Esophagus mucosa (tissue), 1 donor: ENCODE measurements at places on chromosomes 2 and 18. TPM values are rescaled to one million over a fixed set of nuclear protein-coding genes. Genes with fewer than 3 reads are reported as not detected.

Gene REL
- total RNA-seq: 19.8 TPM

Gene CRYGD
- not detected for total RNA-seq

Gene PARD6G
- 33.8 TPM for total RNA-seq

Gene SIX3
- total RNA-seq: not detected

Gene TXNDC2
- total RNA-seq: not detected

Gene RAB31
- total RNA-seq: 50.0 TPM

Gene POTEJ
- not detected for total RNA-seq

Gene TRABD2A
- 0.24 TPM for total RNA-seq

Gene NEU2
- not detected for total RNA-seq

Gene CBLN2
- not detected for total RNA-seq

Gene EGR4
- not detected for total RNA-seq

Gene TMEM37
- total RNA-seq: 6.0 TPM

Gene CLHC1
- total RNA-seq: 5.3 TPM

Gene CHMP1B
- 28.7 TPM for total RNA-seq

Gene TET3
- total RNA-seq: 18.8 TPM

Gene UGT1A4
- total RNA-seq: 0.80 TPM

Gene CENPA
- 10.2 TPM for total RNA-seq

Gene CDH2
- not detected for total RNA-seq

Gene ST6GAL2
- 2.5 TPM for total RNA-seq

Gene NDC80
- 9.7 TPM for total RNA-seq

Gene SLC9A4
- 0.08 TPM for total RNA-seq

Gene UCN
- 0.56 TPM for total RNA-seq

Gene SELENOI
- 32.1 TPM for total RNA-seq
